GDM1 (cell line): ENCODE measurements at places on chromosomes 1 and 21.

DNA sequence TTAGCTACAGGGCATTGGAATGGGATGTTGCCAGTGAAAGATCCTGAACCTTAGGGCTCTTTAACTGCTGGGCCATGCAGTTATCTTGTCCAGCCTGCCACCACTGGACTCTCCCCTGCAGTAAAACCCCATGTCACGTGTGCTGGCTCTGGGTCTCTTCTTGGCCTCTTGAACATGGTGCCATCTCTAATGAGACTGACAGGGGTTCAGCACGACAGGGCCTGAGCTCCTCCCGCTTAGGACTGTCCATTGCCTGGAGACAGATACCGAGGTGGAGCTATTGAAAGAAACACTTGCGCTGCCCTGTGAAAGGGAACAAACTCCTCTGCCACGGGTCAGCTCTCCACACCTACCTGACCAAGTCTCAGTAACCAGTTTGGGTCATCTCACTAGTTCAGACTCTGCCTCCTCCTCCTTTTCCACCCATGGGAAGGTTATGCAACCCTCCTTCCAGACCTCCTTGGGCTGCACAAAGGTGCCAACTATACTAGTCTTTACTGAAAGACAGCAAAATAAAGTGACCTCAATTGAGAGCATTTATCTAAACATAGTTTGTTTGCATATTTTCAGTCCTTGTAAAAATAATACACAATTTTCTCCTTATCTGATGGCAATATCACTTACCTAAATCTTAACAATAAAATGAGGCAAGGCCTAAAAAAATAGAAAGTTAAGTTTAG is 66.0 kb downstream of the GNG12 start:
- no peak for DNase-seq

- peak; percentile 87 for DNase-seq
Measured at GRCh38 chr1:207825719-207826556, 74.1 kb downstream of the CD46 start.

- DNase-seq: no peak
Measured at GRCh38 chr1:109617291-109617801, 2.1 kb downstream of the GNAT2 start.

GRCh38 chr1:7120863-7121621 is 335.8 kb downstream of the CAMTA1 start:
- no peak for DNase-seq

DNA sequence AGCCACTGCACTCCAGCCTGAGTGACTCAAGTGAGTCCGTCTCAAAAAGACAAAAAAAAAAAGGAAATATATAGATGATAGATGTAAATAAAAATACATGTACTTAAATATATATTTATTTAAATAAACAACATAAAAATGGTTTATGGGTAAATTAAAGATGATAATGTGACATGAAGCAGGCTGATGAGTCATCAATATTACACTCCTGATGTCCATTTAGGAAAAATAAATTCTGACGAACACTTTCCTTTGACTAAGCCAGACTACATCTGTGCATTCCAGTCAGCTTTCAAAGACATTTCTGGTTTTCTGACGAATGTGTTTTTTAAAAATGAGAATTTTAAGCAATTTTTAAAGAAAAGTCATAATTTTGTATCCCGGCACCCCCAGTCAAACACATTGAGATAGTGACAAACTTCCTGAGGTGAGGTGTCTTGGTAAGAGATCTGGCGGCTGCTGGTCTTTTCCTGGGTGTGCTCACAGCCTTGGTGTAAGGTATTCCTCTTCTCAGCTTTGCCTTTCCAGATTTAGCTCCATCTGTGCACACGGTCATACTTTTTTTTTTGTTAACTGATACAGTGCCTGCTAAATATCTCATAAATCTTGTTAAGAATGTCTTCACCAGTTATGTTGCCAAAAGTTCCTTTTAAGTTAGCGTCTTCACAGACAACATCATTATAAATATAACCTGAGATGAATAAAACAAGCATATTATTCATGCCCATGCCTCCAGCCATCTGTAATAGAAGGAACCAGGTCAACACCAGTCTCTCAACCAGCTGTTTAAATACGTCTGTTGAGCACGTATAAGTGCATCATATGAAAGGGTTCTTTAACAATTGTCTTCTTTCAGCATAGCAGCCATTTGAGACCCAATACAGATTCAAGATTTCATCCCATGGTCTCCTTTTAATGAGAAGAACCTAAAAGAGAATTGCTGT is 214.5 kb upstream of the PLD5 start:
- no peak for DNase-seq

- DNase-seq: peak; percentile 89
Measured at GRCh38 chr1:78004719-78005447, at the start of gene DNAJB4. TSS of gene DNAJB4 (plus strand) at chr1:78004939. CDS start at chr1:78005111, 172 bp downstream.

- DNase-seq: no peak
Measured at GRCh38 chr1:43288058-43288784, 2.8 kb upstream of the C1orf210 start.

GRCh38 chr1:107670397-107671040 is 294.5 kb downstream of the VAV3 start:
- no peak for DNase-seq

GRCh38 chr1:182376936-182377574 is 14.5 kb downstream of the GLUL start:
- no peak for DNase-seq

- no peak for DNase-seq
Measured at GRCh38 chr1:176996456-176997090, 167.9 kb downstream of the ASTN1 start.

DNA sequence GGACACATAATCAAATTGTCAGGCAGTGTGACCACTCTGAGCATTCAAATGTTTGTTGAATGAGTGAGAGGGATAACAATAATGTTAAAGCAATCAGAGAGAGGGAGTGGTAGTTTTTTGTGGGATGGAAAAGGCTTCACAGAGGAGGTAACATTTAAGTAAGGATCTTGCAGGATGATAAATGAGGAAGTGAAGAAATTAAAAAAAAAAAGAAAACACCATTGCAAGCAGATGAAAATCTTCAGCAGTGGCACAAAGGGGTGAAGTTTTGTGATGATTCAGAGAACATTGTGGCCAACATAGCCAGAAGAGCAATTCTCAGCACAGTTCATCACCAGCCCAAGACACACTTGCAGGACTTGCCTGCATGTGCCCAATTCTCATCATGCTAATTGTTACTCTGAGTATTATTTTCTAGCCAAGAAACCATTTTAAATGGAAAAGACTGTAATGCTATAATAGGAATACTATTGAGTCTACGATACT is 35.0 kb downstream of the OVGP1 start:
- no peak for DNase-seq

DNA sequence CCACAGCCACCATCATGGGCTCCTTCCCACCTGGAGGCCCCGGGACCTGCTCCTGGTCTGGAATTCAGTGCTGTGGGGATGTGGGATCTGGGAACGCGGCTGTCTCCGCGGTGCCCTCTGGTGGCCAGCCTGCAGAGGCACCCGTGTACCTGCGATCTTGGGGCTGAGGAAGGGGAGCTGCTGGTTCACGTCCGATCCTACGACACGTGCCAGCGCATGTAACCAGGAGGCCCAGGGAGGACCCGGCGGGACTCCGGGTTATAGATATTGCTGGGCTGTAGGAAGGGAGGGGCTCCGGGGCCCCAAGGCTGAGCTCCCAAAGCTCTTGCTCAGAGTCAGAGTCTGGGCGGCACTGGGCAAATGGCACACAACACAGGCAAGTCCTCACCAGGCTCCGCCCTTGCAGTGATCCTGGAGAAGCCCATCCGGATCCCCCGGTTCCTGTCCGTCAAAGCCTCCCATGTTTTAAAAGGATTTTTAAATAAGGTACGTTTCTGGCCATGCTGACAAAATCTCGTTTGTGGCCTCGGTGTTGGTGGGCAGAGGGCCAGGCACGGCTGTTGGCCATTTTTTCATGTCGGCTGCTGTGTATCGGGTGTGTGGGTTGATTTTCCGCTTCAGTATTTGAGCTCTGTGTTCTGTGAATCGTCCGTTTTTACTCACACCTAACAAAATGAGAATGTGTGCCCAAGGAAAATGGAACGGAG is 20.1 kb downstream of the FAAP20 start:
- DNase-seq: no peak

- DNase-seq: no peak
Measured at GRCh38 chr1:244381878-244382565, 69.7 kb downstream of the ADSS2 start.

- DNase-seq: no peak
Measured at GRCh38 chr1:156160743-156161171, 7.4 kb downstream of the SEMA4A start.

- DNase-seq: no peak
Measured at GRCh38 chr1:66761221-66761620, 9.0 kb downstream of the DYNLT5 start.

DNA sequence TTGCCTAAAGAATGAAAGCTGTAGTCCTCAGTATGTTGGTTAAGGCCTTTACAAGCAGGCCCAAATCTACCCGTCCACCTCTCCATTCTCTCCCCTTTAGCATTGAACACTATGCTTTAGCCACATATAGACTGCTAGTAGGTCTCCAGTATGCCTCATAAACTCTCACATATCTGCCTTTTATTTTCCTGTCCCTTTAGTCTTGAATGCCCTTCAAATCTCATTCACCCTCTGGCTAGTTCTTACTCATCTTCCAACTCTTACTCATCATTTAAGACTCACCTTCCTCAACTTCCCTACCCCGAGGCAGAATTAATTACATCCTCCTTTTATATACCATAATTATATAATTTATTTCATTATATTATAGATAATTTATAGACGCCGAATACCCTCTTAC is 78.7 kb upstream of the TSPAN2 start:
- DNase-seq: no peak

- peak; percentile 94 for DNase-seq
Measured at GRCh38 chr1:42931911-42932422, 26.7 kb downstream of the SLC2A1 start.

- no peak for DNase-seq
Measured at GRCh38 chr1:9653210-9653490, 1.6 kb downstream of the PIK3CD start.
